Activated CD8-positive, alpha-beta memory T cell treated with anti-CD3 and anti-CD28 coated beads for 4 hours (primary cell): ENCODE measurements at places on chromosomes 1 and 21.

- no peak for DNase-seq
Measured at GRCh38 chr1:77824079-77824478, 44.6 kb downstream of the MIGA1 start.

GRCh38 chr1:157008502-157008901 lies 37.0 kb downstream of the ARHGEF11 start:
- DNase-seq = no peak

DNA sequence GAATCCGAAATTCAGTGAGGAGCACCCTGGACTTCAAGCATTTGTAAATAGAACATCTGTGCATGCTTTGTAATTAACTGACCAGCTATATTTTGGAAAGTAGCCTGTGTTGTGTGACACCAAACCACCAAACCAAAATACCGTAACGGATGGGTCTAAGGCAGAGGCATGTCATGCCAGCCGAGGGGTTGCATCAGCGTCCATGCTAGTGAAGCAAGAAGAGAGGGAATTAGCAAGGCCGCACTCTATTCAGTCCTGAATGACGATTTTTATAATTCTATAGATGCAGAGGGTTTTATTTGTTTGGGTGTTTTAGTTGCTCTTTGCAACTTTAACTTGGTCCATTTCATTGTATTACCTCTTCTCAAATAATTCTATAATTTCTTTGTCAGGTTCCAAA lies 116.8 kb upstream of the SMYD2 start:
- no peak for DNase-seq

DNA sequence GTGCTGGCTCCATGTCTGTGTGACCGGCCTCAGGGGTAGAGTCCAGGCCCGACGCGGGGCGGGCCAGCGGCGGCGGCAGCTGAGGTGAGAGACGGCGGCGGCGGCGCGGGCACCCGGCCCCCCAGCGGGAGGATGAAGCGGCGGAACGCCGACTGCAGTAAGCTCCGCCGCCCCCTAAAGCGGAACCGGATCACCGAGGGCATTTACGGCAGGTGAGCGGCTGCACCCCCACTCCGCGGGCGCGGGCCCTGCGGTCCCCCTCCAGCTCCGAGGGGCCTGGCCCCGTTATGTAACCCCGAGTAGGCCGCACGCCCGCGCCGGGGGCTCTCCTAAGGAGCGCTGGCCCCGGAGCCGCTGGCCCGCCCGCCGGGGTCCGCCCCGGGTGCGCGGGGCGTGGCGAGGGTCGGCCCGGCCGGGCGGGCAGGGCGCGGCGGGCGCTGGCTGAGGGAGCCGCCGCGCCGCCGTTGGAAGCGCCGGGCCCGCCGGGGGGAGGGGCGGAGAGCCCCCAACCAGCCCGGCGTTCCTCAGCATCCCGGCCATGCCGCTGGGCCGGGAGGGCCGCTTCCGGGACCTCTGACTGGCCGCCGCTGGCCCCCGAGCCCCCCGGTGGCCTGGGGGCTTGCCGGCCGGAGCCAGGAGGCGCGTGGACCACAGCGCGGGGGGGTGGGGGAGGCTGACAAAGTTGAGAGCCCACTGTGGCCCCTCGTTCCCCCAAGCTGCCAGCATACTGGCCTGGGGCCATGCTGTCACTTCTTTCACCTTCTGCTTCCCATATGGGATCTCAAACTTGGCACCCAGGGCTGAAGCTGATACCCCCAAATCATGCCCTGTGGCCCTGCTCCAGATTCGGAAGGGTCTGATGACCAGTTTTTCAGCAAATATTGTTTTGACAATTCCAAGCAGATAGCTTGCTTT lies 527 bp downstream of the MACO1 start:
- no peak for DNase-seq
